Fibroblast of the aortic adventitia (primary cell): ENCODE measurements at places on chromosomes 7 and 10. TPM values are rescaled to one million over a fixed set of nuclear protein-coding genes. Genes with fewer than 3 reads are reported as not detected.

GRCh38 chr7:149071641-149072437 lies 18.7 kb downstream of the ZNF786 start:
- no peak for DNase-seq

- peak; percentile 77 for DNase-seq
Measured at GRCh38 chr10:4982764-4983226, 19.6 kb downstream of the AKR1C1 start.

DNA sequence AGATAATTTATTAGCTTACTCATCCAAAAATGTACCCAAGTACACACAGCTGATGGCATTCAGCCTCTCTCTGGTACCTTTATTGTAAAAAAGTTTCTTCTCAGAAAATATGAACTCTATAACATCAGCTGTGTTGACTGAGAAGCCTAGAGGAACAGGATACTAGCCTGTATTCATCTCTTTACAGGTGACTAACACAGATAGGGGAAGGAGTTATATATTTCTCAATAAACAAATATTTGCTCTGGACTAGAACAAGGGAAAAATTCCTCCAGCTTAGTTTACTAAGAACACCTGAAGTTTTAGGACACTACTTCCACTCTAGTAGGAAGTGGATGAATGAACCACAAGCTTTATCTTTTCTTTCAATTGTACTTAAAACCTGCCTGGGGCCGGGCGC lies 67.8 kb downstream of the ZNF248 start:
- DNase-seq = no peak

- DNase-seq = no peak
Measured at GRCh38 chr7:99016196-99016595, 127.7 kb downstream of the SMURF1 start.

The POLR2J2 gene
- 3.3 and 11.4 TPM in 2 replicates for total RNA-seq

The KCNMA1 gene
- 40.1 and 106 TPM in 2 replicates for total RNA-seq

The GDF2 gene
- total RNA-seq = not detected in 2 replicates

The SUN3 gene
- total RNA-seq = not detected in 2 replicates

The VAX1 gene
- not detected in 2 replicates for total RNA-seq
